Trophoblast cell (in vitro differentiated cells and primary cell): ENCODE measurements at places on chromosomes 11 and 22.
A peak's percentile ranks its signal among the peaks of the same experiment; 100 is the strongest.

DNA sequence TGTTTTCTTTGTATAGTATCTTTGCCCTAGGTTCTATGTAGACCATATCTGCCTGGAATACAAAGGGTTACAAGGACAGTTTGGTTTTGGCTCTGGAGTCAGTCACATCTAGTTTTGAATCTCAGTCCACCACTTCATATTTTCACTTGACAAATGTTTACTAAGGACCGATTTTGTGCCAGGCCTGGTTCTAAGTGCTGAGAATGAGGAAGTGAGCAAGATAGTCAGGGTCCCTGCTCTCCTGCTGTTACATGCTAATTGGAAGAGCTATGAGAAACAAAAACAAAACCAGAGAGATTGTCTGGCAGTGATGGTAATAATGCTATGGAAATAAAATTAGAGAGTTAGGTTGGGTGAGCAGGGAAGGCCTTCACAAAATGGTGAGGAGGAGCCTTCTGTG is 66.1 kb upstream of the ARHGAP20 start:
- no peak for DNase-seq

DNA sequence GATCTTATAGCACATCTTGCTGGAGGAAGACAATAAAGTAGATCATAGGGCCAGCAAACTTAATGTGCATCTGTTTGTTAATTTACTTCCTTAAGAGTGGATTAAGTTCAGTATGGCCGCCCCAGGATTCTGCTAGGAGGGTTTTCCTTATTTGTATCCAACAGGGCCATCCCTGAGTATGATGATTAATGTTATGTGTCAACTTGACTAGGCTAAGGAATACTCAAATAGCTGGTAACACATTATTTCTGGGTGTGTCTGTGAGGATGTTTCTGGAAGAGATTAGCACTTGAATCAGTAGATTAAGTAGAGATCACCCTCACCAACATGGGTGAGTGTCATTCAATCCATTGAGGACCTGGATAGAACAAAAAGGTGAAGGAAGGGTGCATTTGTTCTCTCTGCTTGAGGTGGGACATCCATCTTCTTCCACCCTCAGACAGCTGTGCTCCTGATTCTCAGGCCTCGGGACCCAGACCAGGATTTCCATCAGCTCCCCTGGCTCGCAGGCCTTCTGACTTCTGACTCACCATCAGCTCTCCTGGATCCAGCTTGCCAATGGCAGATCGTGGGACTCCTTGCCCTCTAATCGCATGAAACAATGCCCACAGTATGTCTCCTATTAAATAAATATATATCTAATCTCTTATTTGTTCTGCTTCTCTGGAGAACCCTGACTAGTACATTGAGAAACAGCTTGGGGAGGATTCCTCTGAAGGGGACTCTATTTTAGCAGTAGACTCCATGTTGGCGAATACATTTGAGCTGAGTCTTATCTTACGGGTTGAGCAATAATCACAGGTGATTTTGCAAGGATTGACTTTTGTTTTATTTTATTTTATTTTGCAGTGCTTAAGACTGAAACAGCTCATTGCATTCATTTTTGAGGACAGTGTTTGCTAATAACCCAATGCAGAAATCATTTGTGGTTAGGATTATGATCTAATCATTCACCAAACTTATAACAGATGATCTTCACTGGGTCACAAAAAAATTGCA is 9.0 kb upstream of the ZBTB44 start:
- DNase-seq, result peak; percentile 13

- DNase-seq, result no peak
These were observed 63.3 kb downstream of the TRIM44 start for GRCh38 chr11:35725885-35726284.

GRCh38 chr11:64661146-64661545 is 61.9 kb downstream of the NRXN2 start:
- peak; percentile 70 for DNase-seq

DNA sequence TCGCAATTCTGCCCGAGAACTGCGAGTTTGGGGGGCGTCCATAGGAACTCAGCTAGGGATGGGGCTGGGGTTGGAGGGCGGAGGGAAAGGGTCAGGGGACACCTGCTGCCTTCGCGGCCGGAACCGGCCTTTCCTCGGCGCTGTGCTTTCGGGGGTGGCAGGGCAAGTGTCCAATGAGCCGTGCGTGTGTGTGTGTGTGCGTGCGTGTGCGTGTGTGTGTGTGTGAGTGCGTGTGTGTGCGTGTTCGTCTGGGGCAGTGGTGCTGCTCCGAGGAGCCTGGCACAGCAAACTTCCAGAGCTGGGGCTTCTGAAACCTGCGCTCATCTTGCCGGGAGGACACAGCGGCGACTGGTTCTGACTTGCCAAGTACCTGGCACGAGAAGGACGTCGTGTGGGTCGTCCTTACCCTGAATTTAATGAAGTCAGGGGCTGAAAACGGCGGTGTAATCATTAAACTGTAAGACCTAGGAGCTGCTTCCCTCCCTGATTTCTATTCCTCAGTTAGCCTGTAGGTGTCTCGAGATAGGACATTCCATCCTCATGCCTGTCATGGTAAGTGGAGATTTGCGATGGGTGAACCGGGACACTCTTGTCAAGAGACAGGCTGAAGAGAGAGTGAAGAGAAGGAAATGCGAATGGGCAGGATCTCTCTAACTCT is 27.0 kb upstream of the AMOTL1 start:
- peak; percentile 72 for DNase-seq

- DNase-seq, result no peak
These were observed 585 bp downstream of the THYN1 start for GRCh38 chr11:134252346-134253187.

DNA sequence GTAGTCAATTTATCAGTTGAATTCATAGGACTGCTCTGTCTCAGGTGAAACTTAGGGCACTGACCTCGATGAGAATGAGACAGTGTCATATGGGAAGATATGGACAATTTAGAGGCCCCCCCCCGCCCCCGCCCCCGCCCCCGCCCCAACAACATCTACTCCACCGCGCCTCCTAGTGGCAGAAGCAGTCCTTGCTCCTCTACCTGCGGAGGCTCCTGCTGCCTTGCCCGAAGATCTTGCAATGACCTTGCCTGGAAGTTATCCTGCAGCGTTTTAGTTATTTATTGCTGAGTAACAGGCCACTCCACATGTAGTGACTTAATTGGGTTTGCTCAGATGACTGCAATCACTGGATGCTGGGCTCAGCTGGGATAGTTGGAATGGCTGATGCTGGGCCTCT is 15.2 kb downstream of the SERPINH1 start:
- DNase-seq, result peak; percentile 63

DNA sequence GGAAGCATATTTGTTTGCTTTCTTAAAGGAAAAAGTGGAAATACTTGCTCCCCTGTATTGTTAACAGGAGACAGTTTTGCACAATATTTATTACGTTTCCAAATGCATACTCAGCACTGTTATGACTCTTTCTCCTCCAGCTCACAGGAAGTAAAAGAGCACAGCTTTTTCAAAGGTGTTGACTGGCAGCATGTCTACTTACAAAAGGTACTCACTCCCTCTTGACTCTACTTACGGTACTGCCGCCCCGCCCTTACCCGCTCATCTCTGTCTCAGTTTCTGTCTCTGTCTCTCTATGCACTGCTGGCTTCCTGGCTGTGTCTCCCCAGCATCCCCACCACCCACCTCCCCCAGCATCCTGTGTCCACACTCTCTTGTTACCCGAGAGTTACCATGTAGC is 32.2 kb upstream of the MYO18B start:
- DNase-seq, result no peak

GRCh38 chr11:47359586-47359985 is 7.1 kb upstream of the MYBPC3 start:
- no peak for DNase-seq

GRCh38 chr11:76676636-76677457 is 6.3 kb upstream of the LRRC32 start:
- no peak for DNase-seq

DNA sequence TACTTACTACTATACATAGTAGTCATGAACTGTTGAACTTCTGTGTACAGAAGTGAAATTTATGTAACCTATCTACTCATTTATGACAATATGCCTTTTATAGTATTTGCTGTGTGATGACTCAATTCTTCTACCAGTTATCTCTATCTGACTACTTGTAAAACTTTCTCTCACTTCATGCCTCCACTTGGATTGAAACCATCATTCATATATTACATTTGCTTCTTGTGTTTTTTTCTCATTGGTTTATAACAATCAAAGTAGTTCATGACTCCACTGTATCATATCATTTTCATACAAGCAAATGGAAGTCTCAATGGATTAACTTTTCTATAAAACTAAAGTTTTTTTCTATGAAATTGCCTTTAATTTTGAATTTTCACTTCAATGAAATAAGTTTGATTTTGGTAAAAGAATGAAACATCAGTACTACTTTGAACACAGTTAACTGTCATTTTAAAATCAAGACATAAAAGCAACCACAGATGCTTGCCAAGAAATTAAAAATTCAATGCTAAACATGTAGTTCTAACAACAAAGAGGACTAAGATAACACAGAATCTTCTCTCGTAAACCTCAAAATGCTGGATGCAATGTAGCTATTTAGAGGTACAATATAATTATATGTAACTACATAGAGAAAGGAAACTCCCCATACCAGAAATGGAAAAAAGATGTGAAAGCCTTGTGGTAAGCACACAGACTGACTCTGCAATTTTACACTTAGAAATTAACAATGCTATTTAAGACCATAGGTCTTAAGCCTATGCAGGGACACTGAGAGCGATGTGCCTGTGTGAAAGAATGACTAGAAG is 27.6 kb upstream of the EXPH5 start:
- no peak for DNase-seq

- no peak for DNase-seq
These were observed 1.6 kb downstream of the SPI1 start for GRCh38 chr11:47376525-47377371.

DNA sequence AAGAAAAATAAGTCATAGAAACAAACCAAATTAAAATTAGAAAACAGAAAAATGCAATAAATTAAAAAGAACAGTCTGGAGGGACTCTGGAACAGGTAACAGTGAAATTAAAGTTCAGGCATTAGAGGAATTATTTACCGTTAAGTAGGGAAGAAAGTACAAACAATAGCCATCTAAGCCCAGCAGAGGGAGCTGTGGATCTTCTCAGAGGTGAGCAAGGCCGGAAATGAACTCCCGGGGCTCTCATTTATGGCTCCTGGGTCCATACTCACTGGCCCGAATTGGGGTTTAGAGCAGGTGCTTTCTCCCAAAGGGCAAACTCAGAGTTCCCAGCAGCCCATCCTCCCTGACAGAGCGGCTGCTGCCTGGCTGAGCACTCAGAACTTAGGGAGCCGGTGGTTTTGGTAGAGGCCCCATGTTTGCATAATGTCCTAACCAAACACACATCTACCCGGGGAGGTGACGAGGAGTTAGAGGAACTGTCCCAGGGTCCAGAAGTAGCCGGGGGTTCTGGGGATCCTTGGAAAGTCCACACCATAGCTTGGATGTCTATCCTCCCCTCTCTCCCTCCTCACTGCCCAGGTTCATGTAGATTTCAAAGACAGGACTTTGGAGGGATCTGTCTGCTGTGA is 87.8 kb upstream of the VPREB1 start:
- DNase-seq, result peak; percentile 47

- DNase-seq, result peak; percentile 42
These were observed at the start of gene APOL1 for GRCh38 chr22:36252754-36253522. Gene APOL1 (plus strand): TSS chr22:36253133. CDS start chr22:36254956, 1,823 bp downstream.

DNA sequence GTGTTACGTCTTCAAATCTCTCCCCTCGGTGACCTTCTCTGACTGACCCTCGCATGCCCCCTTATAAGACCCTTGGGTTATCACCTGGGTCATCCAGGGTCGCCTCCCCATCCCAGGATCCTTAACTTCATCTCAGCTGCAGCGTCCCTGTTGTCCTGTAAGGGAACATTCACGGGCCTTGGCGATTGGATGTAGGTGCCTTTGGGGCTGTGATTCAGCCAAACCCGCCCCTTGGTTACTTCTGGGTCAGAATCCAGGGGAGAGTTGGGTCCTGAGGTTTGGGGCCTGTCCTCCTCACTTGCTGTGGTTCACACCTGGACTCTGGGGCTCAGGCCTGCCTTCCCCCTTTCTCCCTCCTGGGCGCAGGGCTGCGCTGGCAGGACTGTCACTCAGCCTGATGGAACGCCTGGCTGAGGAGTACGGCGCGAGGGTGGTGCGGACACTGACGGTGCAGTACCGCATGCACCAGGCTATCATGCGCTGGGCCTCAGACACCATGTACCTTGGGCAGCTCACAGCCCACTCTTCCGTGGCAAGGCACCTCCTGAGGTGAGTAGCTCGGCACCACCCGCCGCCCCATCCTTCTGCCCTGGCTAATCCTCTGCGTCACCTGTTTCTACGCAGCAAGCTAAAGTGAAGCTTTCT is 29.4 kb downstream of the IGHMBP2 start:
- DNase-seq, result no peak

- DNase-seq, result no peak
These were observed 1.3 kb upstream of the NDUFC2 start for GRCh38 chr11:78080818-78081495.

DNA sequence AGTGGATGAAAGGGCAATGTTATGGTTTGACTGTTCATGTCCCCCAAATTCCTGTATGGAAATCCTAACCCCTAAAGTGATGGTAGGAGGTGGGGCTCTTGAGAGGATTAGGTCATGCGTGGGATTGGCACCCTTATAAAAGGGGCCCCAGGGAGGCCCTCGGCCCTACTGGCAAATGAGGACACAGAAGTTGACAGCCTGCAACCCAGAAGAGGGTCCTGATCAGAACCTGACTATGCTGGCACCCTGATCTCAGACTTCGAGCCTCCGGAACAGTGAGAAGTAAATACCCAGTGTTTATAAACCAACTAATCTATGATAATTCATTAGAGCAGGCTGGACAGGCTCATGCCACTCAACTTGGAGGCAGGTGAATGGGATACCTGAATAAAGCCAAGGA is 8.7 kb downstream of the IFITM10 start:
- DNase-seq, result no peak

GRCh38 chr11:110773442-110773841 is 61.2 kb upstream of the ARHGAP20 start:
- no peak for DNase-seq

DNA sequence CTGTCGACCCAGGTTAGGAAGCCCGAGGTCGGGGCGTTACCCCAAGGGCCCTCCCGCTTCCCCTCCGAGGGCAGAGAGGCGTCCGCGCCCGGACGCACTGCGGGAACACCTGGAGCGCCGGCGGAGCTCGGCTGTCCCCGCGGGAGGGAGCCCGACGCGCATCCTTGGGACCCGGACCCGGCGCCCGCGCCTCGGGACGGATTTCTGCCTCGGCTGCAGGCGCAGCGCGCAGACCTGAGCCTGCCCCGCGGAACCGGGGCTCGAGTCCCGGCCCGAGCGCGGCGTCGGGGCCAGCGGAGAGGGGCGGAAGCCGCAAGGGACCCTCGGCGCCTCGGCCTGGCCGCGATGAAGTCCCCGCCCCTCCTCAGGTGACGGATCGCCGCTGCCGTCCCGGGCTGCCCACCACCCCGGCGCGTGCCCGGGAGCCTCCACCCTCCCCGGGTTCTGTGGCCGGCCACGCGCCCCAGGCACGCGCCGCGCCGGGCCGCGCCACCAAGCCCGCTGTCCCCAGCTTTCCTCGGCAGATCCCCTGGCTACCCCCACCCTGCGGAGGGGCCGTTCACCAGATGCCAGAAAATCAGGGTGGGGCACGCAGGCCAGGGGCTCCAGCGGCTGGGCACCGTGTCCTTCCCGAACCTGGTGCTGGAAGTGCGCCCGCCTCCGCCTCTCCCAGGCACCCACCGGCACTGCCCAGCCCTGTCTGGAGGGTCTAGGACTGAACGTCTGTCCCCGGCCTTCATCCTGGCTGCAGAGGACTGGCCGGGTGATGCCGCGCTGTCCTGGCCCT is 410 bp downstream of the GLB1L3 start:
- DNase-seq, result peak; percentile 26

GRCh38 chr11:80596291-80596810 is 1155.5 kb upstream of the TENM4 start:
- DNase-seq, result no peak

GRCh38 chr11:76598426-76598839 is 72.1 kb downstream of the LRRC32 start:
- peak; percentile 81 for DNase-seq
